Sciatic nerve (tissue), 2 donors: ENCODE measurements at places on chromosomes 1 and 21.

- no peak for DNase-seq
Measured at GRCh38 chr1:88985032-88985431, 7.4 kb downstream of the KYAT3 start.

DNA sequence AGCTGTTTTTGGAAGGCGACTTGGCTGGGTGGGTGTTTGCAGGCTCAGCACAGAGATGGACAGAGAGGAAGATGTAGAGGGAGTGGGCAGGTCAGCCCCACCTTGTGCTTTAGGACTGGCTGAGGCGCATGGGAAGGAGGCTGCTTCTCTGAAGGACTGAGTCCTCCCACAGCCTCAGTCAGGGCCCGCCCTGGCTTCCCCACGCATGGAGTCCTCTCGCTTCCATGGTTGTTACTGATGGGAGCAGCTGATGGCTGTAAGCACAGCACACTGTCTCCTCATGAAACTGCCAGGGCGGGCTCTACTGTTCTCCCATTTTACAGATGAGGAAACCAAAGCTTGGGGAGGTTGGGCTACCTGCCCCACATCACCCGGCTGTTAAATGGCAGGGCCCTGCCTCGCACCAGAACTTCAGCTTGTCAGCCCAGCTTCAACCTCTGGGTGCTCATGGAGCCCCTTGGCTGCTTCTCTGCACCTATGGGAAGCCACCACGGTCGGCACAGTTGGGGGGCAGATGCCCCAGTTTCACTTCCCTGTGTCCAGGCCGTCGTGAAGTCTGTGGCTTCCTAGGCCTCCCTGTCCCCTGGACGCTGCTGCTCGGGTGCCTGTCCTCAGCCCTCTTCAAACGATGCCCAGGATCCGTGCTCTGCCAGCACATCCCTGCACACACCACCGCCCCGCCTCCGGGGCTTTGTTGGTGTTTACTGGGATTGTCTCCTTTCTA is 2.4 kb downstream of the TMEM201 start:
- DNase-seq: no peak

- no peak for DNase-seq
Measured at GRCh38 chr1:154944401-154945159, 8.1 kb upstream of the PMVK start.

- no peak for DNase-seq
Measured at GRCh38 chr21:38349111-38349746, 92.4 kb downstream of the KCNJ15 start.

DNA sequence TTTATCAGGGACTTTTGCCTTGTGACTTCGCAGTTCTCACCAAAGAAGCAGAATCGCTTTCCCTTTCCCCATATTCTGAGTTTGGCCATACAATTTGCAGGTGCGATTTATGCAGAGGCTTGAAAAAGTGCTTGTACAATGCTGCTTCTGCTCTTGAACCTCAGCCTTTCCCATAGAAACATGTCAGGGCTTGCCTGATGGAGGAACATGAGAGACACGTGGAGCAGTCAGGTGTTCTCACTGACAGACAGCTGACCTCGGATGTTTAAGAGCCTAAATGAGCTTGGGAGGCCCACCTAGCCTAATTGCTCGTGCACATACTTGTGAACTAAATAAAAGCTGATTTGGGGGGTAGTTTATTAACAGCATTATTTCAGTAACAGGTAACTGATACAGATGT is 290.0 kb downstream of the S1PR1 start:
- no peak for DNase-seq

DNA sequence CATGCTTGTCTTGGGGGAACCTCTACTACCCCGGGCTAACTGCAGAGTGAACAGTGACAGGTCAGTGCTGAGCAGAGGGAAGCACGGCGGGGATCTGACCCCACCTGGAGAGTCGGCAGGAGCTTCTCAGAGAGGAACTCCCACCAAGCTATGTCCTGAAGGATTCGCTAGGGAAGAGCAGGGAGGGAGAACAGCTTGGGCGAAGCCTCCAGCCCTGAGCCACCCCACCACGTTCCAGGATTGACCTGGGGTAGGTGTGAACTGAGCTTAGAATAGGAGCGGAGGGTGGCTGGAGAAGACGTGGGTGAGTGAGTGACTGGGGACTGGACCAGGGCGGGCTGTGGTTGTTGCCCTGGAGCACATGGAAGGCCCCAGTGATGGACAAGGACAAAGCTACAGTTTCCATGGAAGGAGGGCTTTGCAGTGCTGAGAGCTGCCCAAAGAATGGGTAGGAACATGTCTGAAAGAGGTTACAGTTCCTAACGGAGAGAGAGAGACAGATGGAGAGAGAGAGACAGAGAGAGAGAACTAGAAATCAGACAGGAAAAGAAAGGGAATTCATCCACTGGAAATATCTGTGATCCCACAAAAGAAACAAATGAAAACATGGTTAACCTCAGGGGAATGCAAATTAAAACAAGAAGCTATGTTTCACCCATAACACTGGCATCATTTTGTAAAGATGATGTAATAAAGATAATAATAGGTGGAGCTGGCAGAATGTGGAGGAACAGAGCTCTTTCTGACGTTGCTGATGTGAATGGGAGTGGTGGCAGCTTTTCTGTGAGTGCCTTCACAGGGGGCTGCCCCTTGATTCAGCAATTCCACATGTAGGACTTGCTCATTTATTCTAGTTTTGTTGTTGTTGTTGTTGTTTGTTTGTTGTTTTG is 17.2 kb downstream of the BSND start:
- no peak for DNase-seq
